ENCODE measurements at places on chromosomes 11 and 22.

- no peak for ATAC-seq
Measured at GRCh38 chr11:17780668-17781067, 46.1 kb downstream of the KCNC1 start.

- ATAC-seq = no peak
Measured at GRCh38 chr11:95296621-95297025, 65.6 kb upstream of the SESN3 start.

GRCh38 chr11:77112641-77113381 is 10.2 kb downstream of the OMP start:
- ATAC-seq = no peak

DNA sequence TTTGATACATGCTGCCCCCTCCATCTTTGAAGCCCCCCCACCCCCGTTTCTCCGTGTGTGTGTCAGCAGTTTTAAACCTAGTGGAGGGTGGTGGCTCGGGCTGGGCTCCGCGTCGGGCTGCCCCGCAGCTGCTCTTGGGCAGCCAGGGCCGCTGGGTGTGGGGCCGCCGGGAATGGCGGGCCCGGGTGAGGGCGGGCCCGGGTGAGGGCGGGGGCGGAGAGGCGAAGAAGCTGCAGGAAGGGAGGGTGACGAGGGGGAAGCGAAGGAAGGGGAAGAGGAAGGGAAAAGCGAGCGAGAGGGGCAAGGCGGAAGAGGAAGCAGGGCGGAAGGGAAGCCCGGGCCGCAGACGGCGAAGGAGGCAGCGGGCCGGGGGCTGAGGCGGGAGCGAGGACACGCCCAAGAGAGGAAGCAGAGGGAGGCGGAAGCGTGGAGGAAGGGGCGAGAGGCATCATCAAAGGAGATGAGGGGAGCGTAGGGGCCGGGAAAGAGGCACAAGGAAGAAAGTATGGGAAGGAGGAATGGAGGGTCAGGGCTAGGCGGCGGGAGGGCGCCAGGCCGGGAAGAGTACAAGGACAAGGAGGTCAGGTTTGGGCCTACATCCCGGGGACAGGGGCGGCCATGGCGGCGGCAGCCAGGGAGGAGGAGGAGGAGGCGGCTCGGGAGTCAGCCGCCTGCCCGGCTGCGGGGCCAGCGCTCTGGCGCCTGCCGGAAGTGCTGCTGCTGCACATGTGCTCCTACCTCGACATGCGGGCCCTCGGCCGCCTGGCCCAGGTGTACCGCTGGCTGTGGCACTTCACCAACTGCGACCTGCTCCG is 82.4 kb downstream of the BCR start:
- no peak for ATAC-seq

DNA sequence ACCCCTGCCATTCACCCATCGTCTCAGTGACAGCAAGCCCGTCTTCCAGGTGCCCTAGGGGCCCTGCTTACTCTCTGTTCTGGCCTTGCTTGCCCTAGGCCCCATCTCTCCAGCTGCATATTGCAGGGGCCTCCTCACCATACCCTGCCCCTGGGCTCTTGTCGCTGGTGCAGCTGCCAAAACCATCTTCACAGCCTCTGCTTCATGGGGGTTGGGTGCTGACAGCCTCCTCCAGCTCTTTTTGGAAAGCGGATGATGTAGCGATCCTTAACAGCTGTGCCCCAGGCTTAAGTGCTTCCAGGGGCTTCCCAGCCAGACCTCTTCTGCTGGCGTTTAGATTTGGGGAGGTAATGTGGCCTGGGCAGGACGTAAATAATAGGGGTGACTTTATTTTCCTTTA is 61.2 kb upstream of the SUSD2 start:
- ATAC-seq = no peak

Data from gastroesophageal sphincter (tissue), 4 donors.